ENCODE measurements at places on chromosomes 5 and 9.
A peak's percentile ranks its signal among the peaks of the same experiment; 100 is the strongest.

DNA sequence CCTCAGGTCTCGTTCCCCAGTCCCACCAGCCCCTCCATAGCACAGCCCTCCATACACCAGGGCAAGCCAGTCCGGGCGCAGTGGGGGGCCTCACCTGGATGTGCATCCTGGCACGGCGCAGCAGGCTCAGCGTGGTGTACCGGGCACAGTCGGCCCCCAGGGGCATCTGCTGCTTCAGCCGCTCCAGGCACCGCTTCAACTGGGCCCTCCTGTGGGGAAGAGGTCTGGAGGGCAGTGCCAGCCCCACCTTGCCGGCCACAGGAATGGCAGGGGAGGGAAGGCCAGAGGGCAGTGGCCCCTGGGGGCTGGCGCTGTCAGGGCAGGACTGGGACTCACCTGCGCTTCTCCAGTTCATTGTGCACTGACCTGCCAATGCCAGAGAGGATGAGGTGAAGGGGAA lies 1.4 kb downstream of the MXD3 start:
- DNase-seq, result no peak
- peaks cover 8% of the 10 kb centered on the region for H3K36me3 ChIP-seq
- H3K4me3 ChIP-seq, result peak overlapping the region; percentile 87
- peaks cover 18% of the 10 kb centered on the region for H3K4me1 ChIP-seq

DNA sequence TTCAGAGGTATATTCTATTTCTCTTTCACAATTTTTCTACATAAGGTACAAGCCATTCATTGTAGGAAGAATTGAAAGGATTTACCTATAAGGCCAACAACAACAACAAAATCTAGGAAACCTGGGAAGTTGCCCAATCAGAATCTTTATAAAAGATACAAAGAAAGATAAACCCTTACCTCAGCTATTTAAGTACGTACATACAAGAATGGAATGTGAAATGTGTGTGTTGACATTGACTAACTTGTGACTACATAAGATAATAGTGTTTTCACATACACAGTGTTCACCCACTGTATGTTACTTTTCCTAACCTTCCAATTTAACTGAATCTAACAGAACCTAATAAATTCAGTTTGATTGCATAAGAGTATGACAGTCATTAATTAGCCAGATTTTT lies 154.1 kb downstream of the ADAMTS6 start:
- no peaks in the 10 kb centered on the region for H3K27me3 ChIP-seq
- no peak overlapping the region for H3K27ac ChIP-seq
- H3K4me3 ChIP-seq, result no peak overlapping the region

GRCh38 chr9:85949586-85950335 lies 8.8 kb downstream of the NAA35 start:
- H3K27me3 ChIP-seq, result no peaks in the 10 kb centered on the region
- H3K4me3 ChIP-seq, result no peak overlapping the region
- no peak for DNase-seq
- H3K27ac ChIP-seq, result no peak overlapping the region
- peaks cover 8% of the 10 kb centered on the region for H3K4me1 ChIP-seq
- H3K36me3 ChIP-seq, result peaks cover 8% of the 10 kb centered on the region

GRCh38 chr9:22813529-22813928 lies 366.9 kb downstream of the DMRTA1 start:
- H3K27ac ChIP-seq, result no peak overlapping the region
- no peaks in the 10 kb centered on the region for H3K27me3 ChIP-seq
- no peak for DNase-seq
- H3K4me3 ChIP-seq, result no peak overlapping the region

DNA sequence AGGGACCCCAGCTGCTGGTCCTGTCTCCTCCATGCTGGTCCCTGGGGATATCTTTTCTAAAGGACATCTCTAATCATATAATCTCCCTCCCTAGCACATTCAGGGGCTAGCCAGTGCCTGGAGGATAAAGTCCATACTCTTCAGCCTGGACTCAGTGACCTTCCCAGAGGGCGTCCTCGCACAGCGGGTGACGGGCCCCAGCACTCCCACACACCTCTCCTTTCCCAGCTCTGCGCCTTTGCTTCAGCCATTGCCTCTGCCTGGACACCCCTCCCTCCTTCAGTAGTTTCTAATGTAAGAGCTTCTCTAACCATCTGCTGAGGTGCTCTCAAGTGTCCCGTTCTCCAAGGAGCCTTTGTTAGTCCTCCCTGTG lies 15.2 kb upstream of the TNIP1 start:
- no peak overlapping the region for H3K4me3 ChIP-seq
- no peak for DNase-seq
- no peaks in the 10 kb centered on the region for H3K4me1 ChIP-seq
- no peaks in the 10 kb centered on the region for H3K36me3 ChIP-seq

- no peak overlapping the region for H3K4me3 ChIP-seq
- H3K27me3 ChIP-seq, result no peaks in the 10 kb centered on the region
- DNase-seq, result no peak
- no peaks in the 10 kb centered on the region for H3K36me3 ChIP-seq
- no peak overlapping the region for H3K27ac ChIP-seq
Measured at GRCh38 chr9:75894566-75894965, 4.1 kb downstream of the PCSK5 start.

DNA sequence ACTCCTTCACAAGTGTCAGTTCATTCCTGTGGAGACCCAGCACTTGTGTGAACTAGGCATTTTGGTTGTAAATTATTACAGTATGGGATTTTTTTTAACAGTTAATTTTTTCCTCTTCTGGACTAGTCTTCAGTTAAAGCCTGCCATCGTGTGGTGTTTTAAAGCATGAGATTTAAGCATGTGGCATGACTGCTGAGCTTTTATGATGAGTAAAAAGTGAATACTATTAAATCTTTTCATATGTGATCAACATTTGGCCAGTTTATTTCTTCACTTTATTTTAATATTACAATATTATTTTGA lies 25.0 kb downstream of the LMNB1 start:
- no peak overlapping the region for H3K4me3 ChIP-seq
- DNase-seq, result no peak
- H3K27ac ChIP-seq, result no peak overlapping the region
- H3K36me3 ChIP-seq, result peaks cover 17% of the 10 kb centered on the region

GRCh38 chr9:116592970-116593369 lies 94.1 kb upstream of the TRIM32 start:
- no peaks in the 10 kb centered on the region for H3K36me3 ChIP-seq
- no peak overlapping the region for H3K27ac ChIP-seq
- H3K4me1 ChIP-seq, result peaks cover 9% of the 10 kb centered on the region
- DNase-seq, result no peak

- no peak overlapping the region for H3K27ac ChIP-seq
- DNase-seq, result no peak
- no peaks in the 10 kb centered on the region for H3K4me1 ChIP-seq
- no peak overlapping the region for H3K4me3 ChIP-seq
- no peaks in the 10 kb centered on the region for H3K36me3 ChIP-seq
Measured at GRCh38 chr9:85599540-85600105, 142.1 kb downstream of the AGTPBP1 start.

DNA sequence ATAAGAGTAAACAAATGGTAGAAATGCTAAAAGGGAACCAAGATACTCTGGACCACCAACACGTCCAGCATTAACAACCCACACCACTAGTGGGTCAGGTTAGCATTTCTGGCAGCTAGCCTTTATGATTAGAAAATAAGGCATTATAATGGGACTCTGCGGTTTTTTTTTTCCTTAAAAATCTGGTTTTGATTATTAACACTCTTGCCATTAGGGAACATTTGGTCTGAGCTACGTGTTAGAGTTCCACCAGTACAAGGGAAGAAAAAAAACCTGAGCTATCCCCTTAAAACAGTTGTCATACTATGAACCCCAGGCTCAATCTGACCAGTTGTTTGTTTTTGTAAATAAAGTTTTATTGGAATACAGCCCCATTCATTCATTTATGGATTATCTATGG lies 110.4 kb downstream of the NTRK2 start:
- H3K36me3 ChIP-seq, result no peaks in the 10 kb centered on the region
- no peaks in the 10 kb centered on the region for H3K4me1 ChIP-seq
- H3K27ac ChIP-seq, result no peak overlapping the region
- no peak for DNase-seq

DNA sequence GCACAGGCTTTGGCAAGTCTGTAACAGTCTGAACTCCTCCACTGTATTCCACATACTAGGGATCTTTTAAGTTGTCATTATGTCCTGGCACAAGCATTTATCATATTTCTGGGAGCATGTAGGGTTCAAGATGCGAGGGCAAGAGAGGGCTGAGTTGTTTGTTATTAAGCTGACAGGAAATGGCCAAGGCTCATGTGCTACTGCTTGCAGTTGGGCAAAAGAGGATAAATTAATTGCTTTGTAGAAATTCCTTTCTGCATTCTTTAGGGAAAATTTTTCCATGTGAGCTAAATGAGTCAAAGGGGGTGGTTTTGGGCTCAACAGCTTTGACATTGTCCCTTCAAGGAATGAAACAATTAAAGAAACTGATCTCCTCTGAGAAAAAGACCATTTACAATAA lies 35.4 kb downstream of the DOCK8 start:
- no peak for DNase-seq
- H3K36me3 ChIP-seq, result no peaks in the 10 kb centered on the region
- H3K27me3 ChIP-seq, result 0 out of 2 replicates have a peak, but pooled peaks cover 3% of the 10 kb centered on the region
- H3K4me3 ChIP-seq, result no peak overlapping the region
- no peak overlapping the region for H3K27ac ChIP-seq

DNA sequence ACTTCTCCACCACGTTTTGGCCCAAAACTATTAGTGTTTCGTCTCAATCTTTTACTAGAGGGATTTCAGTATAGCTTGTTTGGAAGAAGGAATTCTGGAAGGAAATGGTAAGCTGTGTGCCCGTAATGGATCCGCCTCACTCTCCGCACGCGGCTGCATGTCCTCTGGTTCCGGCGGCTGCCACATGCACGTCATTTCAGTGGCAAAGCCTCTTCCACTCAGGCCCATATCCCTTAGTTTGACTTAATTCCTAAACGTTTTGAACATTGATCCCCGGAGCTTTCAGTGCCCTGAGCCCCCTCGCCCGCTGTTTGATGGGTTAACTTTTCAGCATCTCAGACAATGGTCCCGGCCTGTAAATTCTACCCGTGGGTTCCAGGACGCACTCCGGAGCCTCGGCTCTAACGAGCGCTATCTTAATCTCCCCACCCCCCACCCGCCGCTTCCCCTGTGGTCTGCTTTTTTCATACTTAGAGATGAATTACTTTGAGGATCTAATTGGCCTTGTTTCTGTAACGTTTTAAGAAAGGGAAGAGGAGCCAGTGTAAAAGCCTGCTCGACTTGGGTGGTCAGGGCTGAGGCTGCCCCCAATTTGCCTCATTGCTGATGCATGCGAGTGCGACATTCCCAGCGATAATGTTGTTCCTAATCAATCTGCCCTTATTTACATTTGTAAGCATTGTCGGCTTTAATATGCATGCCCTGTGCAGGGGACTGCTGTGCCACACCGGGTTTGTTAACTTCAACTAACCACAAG lies 4.6 kb downstream of the PTCH1 start:
- H3K4me3 ChIP-seq, result peak overlapping the region; percentile 90
- no peaks in the 10 kb centered on the region for H3K36me3 ChIP-seq
- H3K27ac ChIP-seq, result peak overlapping the region; percentile 74
- DNase-seq, result no peak
- H3K27me3 ChIP-seq, result no peaks in the 10 kb centered on the region
